NCI-H2081 treated with DMSO at 0.1 percent for 48 hours (cell line): ENCODE measurements at places on chromosomes 12 and 14.

DNA sequence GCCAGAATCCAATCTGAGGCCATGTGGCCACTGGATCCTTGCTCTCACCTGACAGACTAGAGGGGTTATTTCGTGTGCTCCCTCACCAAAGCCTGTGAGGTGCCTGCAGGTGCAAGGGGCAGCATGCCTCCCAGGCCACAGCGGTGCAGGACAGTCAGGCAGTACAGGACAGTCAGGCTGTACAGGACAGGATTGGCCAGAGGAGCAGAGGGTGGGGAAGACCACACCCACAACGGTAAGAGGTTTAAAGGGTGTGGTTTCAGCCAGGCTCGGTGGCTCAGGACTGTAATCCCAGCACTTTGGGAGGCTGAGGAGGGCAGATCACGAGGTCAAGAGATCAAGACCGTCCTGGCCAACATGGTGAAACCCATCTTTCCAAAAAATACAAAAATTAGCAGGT lies 3.1 kb upstream of the BRF1 start:
- no peak for DNase-seq

DNA sequence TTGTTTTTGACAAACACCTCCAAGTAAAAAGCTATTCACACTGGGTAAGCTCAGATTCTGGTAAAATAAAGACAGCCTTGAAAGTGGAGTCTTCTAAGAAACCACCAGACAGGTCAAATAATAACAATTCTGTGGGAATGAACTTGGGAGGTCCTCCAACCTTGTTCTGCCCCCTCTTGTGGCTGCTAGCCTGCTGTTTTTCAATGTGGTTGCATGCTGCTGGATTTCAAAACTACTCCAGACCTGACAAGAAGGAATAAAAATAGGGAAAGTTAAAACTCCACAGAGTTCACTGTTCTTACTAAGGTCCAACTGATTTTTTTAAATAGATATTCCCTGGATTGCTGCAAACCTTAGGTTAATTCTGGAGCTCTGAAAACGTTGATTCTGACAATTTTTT lies 32.2 kb upstream of the RIN3 start:
- no peak for DNase-seq

GRCh38 chr12:96719660-96720362 lies 187.2 kb upstream of the NEDD1 start:
- peak; percentile 9 for DNase-seq

- no peak for DNase-seq
Measured at GRCh38 chr12:87266305-87266704, 762.9 kb downstream of the C12orf50 start.

DNA sequence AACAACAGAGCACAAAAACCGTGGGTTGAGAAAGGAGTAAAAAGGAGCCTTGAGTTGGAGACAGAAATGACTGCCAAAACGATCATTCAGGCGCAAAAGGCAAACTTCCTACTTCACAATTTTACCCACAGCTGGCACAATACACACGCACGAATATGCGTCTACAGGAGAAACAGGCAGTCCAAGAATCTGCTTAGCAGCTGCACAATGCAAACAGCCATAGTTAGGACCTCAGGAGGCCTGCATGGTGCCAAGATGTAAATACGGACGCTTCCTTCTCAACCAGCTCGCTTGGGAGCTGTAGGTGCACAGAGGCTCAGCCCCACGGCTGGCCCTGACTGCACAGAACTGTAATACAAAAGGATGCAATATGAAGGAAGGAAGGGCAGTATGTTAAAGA lies 250.1 kb upstream of the CAND1 start:
- DNase-seq: no peak

- no peak for DNase-seq
Measured at GRCh38 chr14:95197551-95197950, 40.2 kb upstream of the DICER1 start.

DNA sequence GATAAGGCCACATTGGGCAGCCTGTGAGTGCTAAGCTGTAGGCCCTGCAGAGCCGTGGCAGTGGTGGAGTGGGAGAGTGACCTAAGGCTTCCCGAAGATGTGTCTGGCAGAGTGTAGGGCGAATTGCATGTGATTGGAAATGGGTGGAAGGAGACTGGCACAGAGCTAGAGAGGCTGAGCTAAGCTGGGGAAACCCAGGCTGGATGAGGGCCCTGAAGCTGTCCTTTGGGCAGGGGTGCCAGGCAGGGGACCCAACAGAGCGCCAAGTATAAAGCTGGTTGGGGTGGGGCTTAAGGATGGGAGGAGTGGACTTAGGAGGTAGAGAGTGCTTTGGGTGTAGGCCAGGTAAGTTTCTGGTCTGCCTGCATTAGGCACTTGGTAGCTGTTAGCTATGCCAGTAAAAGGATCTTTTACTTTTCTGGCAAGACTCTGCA lies 47.9 kb downstream of the WDR20 start:
- no peak for DNase-seq

DNA sequence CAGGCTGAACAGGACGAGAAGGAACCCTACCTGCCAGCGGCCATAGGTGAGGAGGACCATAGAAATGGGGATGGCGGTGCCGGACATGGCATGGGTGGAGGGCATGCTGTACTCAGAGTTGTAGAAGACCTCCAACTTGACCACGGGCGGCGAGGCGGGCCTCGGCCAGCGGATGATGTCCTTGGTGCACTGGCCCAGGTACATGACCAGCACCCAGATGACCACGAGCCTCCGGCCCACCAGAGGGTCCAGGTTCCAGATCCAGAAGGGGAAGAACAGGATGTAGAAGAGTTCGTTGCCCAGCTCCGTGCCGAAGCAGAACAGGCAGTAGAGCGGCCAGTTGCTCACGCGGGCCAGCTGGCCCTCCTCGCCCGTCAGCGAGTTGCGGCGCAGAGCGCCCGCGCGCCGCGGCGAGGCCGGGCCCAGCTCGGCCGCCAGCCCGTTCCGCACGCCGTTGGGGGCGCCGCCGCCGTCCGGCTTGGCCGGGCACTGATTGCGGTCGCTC lies 582 bp downstream of the SGPP1 start:
- no peak for DNase-seq

DNA sequence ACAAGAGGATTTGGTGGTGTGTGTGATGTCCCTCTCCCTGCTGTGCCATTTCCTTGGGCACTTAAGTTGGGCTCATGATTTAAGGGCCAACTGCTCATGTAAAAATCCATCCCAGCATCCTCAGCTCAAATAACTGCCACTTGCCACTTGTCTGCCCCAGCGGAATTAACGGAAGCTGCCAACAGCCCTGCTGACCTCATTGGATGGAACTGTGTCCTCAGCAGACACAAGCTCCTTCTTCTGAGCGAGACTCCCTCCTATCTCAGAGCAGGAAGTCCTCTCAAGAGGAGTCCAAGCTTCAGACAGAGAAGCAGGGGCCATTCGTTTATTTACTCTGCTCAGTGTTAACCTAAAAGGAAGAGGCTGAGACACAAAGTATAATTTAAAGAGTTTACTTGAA lies 29.6 kb upstream of the PRMT8 start:
- DNase-seq: no peak

GRCh38 chr12:90090929-90091651 lies 382.5 kb upstream of the ATP2B1 start:
- DNase-seq: no peak

GRCh38 chr12:70762000-70762399 lies 124.8 kb upstream of the PTPRB start:
- DNase-seq: no peak

DNA sequence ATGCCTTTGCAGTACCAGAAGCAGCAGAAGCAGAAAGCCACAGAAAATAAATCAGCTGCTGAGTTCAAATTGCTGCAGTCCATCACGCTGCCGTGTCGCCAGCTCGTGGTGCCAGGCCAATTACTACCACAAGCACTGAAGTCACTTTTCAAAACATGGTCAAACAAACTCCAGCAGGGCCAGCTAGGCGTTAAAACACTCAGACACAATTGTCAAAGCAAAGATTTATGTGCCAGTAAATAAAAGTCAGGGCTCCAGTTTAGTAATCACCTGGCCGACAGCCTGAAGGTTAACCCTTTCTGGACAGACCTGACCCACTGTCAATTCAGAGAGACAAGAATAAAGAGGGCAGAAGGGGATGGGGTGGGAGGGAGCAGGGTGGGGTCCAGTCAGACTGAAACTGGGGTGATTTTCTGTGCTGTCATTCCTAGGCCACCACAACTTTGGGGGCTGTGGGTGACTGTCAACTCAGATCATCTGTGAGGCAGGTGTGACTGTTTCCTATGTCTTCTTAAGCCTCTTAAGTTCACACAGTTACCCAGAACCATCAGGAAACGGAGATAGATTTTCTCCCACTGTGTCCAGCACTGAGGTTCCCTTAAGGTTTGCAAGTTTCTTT lies 109.8 kb upstream of the FUT8 start:
- DNase-seq: peak; percentile 38

DNA sequence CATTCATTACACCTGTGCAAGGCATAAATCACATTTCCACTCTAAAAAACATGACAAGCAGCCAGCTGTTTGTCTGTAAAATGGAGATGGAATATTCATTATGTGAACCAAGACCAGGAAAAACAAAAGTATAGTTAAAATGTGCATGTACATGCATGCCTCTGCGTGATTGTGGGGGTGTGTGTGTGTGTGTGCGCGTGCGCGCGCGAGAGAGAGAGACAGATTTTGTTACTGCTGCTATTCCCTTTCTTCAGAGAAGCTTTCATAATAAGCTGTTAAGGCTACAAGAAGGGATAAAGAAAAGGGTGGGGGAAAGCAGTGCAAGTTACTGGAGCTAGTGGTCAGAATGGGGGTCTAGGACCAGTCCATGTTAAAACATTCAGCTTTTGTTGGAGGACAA lies 430.3 kb downstream of the NAV3 start:
- no peak for DNase-seq
